Retinal pigment epithelial cell (primary cell): ENCODE measurements at places on chromosomes 11 and 22.

GRCh38 chr11:89625171-89625570 is 84.9 kb upstream of the TRIM77 start:
- no peak for DNase-seq

GRCh38 chr22:33952776-33953175 is 32.5 kb upstream of the LARGE1 start:
- DNase-seq = no peak

GRCh38 chr11:121241343-121242211 is 51.0 kb upstream of the SC5D start:
- DNase-seq = no peak

DNA sequence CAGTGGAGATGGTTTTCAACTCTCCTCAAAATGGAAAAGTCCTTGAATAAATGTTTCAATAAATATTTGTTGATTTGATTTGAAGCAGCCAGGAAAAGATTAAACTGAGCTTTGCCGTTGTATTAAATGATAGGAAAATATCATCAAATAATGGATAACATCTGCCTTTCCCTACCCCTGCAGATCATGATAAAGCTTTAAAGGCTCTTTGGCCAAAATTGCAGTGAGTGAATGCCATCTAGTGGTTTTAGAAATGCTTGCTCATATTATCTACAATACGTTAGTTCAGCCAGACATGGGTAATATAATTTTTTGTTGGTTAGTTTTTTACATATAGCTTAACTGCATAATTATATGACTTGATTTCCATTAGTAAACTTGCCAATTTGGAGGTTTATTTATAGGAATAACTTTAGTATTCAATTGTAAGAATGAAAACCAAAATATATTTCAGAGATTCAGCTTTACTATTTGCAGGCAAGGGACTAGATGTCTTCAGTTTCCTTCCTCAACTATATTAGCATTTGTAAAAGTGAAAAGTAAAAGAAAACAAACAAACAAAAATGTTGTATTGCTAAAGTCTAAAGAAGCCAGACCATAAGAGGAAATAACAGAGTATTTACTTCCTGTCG is 159.2 kb downstream of the MSANTD4 start:
- peak; percentile 27 for DNase-seq

GRCh38 chr22:38120359-38121110 is 10.1 kb upstream of the BAIAP2L2 start:
- DNase-seq = no peak
